ENCODE measurements at places on chromosomes 2 and 18.

- no peak for DNase-seq
These were observed 1.3 kb upstream of the ZNF512 start for GRCh38 chr2:27581417-27582128.

GRCh38 chr2:105181282-105181681, 60.3 kb upstream of the GPR45 start:
- DNase-seq = no peak

DNA sequence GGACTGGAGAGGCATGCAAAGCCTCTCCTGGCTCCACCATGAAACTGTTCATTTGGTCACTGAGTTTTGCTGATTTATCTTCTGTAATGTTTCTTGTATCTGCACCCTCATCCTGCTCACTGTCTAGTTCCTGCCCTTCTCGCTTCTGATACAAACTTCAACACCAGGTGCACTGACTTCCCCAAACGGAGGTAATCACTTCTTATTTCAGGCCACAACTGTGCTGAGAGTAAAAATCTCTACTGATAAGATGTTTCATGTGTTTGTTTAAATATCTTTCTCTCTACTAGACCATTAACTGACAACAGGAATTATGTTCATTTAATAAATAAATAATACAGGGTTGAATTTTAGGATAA, 10.9 kb upstream of the NT5C1B start:
- DNase-seq = no peak

DNA sequence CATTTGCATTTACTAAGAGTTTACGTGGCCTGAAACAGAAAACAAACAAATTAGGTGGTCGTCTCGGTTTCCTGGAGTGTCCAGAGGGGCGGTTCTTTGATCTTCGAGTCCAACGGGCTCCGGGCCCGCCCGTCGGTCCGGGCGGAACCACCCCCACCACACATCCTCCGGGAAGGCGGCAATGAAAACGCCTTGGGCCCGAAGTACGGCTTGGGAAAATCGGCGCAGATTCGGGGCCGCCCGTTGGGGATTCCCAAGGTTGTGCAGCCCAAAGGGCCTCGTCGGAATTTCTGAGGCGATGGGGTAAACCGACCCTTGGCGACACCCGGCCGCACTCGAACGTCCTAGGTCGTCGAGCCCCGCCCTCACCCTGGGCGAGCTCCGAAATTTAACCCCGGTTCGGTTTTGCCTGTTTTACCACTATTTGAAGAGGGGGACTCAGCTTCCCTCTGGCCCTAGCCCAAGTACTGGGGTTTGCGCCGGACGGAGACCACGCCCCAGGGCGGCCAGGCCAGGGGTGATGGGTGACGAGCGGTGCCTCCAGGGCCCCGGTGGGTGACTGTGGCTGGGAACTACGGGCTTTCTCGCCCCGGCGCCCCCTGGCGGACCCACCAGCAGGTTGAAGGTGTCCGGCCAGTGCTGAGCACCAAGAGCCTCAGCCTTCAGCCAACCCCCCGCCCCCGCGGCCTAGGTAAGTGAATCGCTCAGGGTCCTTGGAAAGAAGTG, 1.9 kb upstream of the CFAP53 start:
- peak; percentile 64 for DNase-seq

DNA sequence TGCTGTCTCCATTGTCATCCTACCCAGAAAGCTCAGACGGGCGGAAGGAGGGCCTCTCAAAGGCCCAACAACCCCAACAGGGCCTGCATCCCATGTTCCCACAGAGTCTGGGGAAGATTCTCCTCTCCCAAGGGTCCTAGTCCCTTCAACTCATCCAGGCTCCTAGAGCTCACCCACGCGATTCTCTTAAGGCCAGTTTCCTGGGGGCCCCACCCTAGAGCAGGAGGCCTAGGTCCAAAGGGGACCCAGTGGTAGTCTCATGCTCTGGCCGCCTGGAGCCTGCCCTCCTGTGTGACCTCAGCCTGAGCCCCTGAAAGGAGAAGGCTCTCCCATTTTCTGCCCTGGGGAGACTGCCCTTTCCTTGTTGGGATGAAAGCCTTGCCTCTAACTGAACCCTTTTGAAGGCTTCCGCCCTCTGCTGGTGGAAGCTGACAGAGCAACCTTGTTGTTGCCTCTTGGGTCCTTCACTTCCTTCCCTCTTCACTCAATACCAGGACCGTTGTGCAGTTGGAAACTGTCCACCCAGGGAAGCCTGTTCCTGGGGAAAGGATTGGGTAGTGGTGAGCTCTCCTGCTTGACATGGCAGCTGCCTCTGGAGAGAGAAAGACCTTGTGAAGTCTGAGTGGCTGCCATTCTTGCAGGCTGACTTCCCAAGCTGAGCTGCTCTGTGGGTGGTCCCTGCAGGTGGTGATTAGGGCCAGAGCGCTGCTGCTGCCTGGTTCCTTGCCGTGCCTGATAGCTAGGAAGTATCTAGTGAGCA, 86.0 kb upstream of the ALPP start:
- no peak for DNase-seq

DNA sequence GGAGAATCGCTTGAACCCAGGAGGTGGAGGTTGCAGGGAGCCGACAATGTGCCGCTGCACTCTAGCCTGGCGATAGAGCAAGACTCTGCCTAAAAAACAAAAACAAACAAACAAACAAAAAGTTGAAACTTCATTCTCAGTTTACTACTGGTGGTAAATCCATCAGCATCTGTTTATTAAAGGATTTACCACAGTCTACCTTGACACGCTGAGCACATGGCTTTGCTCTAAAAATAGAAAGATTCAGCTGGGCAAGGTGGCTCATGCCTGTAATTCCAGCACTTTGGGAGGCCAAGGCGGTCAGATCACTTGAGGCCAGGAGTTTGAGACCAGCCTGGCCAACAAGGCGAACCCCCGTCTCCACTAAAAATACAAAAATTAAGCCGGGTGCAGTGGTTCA, 201.3 kb downstream of the TGIF1 start:
- no peak for DNase-seq

- DNase-seq = no peak
These were observed 607 bp upstream of the UBE2F start for GRCh38 chr2:237966250-237966564.

- no peak for DNase-seq
These were observed 612.1 kb downstream of the ZEB2 start for GRCh38 chr2:143907801-143908200.

DNA sequence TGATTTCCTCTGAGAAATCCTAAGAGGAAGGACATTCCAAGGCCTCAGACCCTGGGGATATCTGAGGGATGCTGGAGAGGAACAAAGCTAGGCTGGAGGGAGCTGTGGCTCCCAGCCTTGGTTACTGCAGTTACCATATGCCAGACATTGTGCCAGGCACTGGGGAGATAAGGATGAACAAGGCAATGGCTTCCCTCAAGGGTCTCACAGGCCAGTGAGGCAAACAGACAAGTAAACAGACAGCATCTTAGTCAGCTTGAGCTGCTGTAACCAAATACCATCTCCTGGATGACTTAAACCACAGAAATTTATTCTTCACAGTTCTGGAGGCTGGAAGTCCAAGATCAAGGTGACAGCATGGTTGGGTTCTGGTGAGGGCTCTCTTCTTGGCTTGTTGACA, 91.8 kb downstream of the SKA1 start:
- DNase-seq = no peak

GRCh38 chr2:224220586-224221255, 181.2 kb downstream of the FAM124B start:
- no peak for DNase-seq

DNA sequence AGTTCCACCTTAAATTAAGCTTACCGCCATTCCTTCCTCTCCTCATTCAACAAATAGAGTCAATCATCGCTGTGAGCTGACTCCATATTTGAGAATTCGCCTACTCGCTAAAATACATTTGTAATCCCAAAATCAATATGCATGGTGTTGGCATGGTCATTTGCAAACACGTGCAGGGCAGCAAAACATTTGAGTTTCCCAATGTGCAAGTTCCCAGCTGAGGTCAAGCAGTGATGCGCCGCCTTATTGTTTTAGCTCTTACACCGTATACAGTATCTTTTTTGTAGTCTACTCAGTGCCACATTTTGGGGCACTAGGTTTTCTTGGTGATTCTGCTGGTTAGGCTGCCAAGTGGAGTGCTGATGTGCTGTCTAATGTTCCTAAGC, 73.3 kb upstream of the MGAT4A start:
- no peak for DNase-seq

DNA sequence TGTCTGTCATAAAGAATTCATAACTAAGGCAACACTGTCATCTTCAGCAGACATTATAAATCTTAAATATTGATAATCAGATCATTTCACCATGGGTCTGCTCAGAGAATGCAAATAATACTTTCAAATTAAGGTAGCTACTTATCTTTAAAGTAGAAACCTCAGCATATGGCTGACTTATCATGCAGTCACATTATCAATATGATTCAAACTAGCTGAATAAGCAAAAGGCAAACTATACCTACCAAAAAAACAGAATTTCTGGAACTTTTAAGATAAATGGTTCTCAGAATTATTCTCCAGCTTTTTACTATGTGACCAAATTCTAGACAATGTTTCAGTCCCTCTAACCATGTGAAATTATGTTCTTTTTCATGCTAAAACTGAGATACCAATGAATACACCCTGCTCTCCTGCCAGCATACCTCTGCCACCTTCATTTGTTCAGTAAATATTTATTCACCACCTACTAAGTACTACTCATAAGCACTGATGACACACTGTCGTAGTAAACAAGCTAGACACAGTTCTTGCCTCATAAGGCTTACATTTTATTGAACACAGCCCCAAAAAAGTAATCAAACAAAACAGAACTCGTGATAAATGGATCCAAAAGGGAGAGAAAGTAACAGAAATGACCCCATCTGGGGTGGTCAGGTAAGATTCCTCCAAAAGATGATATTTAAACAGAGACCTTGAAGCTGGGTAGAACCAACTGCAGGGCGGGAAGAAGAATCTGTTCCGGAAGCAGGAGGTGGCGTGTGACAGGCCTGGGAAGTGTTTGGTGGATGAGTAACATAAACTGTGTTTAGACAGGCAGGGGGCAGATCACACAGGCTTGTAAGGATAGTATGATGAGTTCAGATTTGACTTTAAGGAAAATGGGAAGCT, 17.7 kb downstream of the SPIRE1 start:
- DNase-seq = no peak

DNA sequence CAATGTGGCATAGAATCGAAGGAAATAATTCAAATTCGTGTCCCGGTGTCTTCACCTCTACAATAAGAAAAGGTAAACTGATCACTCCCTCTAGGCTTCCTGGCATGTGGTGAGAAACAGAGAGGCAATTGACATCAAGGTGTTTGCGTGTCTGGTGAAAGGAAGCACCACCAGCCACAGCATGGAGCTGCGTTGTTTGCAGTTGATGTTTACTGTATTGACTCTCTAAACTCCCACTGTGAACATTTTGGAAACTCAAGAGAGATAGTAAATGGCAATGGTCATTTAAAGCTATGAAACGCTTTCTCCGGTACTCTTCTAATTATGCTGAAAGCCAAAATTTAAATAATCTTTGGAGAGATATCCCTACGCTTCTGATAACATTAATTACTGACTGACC, 82.6 kb downstream of the SETBP1 start:
- no peak for DNase-seq

DNA sequence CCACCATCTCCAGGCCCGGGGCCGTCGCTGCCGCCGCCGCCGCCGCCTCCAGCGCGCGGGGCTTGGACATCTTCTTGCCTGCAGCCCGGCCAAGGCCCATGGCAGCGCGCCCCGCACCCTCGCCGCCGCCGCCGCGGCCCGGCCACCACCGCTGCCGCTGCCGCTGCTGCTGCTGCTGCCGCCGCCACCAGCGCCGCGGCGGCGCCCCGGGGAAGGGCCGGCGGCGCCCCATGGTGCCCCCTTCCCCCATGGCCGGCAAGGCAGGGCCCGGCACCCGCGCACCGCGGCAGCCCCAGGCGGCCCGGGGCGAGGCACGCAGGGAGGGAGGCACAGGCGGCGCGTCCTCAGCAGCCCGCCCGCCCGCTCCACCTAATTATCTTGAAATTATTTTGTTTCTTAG, 3057.4 kb downstream of the RPIA start:
- no peak for DNase-seq

DNA sequence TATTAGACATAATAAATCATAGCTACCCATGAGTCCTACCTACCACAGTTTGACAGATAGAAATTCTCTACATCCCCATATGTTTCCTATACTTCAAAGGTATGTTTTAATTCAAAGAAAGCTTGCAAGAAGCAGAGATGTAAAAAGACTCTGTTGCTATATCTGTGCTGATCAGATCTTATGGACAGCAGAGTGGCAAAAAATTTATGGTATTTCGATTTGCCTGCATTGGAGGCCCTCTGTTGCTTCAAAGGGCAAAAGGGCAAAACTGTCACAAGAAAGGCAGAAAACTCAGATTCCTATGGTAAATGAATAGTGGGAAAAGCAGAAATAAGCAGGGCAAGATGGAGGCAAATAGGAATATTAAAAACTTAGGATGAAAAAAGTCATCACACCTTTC, 447.8 kb upstream of the SPHKAP start:
- no peak for DNase-seq

- no peak for DNase-seq
These were observed 168.2 kb downstream of the ZEB2 start for GRCh38 chr2:144351687-144352086.

DNA sequence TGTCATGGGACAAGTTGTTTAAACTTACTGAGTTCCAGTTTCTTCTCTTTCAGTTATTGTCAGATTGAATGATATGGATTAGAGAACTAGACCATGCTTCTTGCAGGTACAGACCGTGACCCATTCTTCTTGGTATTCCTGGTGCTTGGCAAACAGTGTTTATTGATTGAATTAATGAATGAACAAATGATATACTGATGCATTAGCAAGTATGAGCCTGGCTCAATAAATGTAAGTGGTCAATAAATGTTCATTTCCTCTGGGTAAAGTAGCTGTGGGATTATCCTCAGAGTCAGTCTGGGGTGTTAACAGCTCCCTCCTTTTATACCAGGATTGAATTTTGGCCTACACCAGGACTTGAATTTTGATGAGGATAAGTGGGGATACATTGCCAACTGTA, 160.2 kb downstream of the ZEB2 start:
- no peak for DNase-seq

- no peak for DNase-seq
These were observed 45.3 kb upstream of the NARS1 start for GRCh38 chr18:57666818-57667497.

DNA sequence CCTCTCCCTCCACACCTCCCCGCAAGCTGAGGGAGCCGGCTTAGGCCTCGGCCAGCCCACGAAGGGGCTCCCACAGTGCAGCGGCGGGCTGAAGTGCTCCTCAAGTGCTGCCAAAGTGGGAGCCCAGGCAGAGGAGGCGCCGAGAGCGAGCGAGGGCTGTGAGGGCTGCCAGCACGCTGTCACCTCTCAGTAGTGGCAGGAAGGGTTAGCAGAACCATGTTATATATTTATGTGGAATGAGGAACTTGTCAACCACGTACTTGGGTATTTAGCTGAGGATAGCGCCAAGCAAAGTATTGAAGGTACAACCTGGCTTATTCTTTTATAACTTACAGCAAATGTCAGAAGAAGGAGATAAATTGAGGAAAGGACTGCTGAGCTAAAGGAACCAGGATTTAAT, 144.1 kb upstream of the MGAT5 start:
- no peak for DNase-seq

Data from stimulated activated CD8-positive, alpha-beta memory T cell treated with anti-CD3 and anti-CD28 coated beads, Interleukin-7, amount 100 ng/mL, for 1 hour (primary cell).